ENCODE measurements at places on chromosomes 4 and X.
A peak's percentile ranks its signal among the peaks of the same experiment; 100 is the strongest.

- DNase-seq, result no peak
Measured at GRCh38 chr4:8553991-8554405, 26.2 kb upstream of the GPR78 start.

GRCh38 chr4:6469898-6470501 lies 2.4 kb downstream of the PPP2R2C start:
- no peak for DNase-seq

- peak; percentile 18 for DNase-seq
Measured at GRCh38 chrX:144586756-144587155, 660.5 kb upstream of the SPANXN1 start.

- DNase-seq, result no peak
Measured at GRCh38 chr4:1968686-1969295, 40.0 kb downstream of the NELFA start.

- no peak for DNase-seq
Measured at GRCh38 chrX:33041141-33041540, 170.2 kb downstream of the DMD start.

DNA sequence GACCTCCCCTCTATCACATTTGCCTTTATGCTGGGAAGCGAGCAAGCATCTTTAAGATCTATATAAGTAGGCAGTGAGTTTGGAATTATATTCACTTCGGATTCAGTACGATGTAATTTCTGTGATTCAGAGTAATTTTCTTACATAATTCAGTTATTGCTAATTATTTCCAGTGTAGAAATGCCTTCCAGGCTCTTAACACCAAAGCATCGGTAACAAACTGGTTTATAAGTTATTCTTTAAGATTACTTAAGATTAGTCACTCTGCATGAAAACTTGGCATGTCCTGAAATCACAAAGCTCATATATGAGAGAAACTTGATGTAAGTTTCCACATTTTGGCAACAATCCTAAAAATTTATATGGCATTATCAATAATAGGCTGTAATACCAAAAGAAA lies 120.8 kb downstream of the ADAMTS3 start:
- no peak for DNase-seq

GRCh38 chrX:53831662-53832635 lies 145.4 kb upstream of the HUWE1 start:
- DNase-seq, result peak; percentile 36

DNA sequence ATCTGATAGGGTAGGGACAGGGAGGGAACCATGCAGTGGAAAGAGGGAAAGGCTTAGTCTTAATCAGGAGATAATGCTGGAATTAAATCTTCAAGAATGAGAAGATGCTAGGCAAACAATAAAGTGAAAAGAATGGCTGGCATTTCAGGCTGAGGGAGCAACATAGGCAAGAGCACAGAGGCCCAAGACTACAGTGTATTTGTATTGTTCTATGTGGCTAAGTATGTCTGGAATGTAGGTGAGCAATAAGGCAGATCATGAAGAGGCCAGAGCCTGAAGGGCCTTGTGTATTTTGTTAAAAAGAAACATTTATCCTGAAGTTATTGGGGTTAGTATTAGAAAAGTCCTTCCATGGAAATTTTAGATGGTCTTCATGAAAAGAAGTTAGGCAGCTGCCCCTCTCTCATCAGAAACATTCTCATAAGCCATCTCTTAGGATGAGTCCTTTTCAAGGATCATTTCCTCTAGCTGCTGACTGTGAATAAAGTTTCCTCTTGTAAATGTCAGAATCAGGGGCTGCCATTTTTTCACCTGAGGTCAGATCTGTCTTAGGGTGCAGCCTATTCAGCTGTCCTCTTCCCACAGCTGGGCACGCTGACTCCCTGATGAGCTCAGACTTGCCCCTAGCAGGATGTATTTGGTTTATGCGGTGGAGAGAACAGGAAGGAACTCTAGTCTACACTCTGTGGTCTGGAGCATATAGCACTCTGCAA lies 46.3 kb downstream of the ATP10D start:
- DNase-seq, result no peak

DNA sequence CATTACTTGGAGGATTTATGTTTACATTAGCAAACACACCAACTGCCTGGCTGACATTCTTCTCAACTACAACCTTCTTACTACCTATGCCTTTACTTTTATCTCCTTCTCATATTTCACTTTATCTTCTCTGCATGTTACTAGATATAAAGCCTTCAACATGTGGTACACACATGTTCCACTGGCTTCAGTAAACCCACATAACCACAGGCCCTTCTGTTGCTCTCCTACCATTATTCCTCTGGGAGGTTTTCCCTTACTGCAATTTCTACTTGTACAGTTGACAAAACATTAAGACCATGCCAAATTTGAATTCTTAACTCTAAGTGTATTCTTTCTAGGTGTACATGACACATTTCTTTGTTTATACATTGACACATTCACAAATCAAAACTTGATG lies 133.1 kb downstream of the ARAP2 start:
- DNase-seq, result no peak

- DNase-seq, result no peak
Measured at GRCh38 chr4:182429896-182430295, 186.7 kb downstream of the TENM3 start.

GRCh38 chr4:83771113-83771705 lies 235.3 kb downstream of the GPAT3 start:
- DNase-seq, result no peak
